ENCODE measurements at places on chromosomes 2 and 18.

- DNase-seq = no peak
Observed at GRCh38 chr18:666177-666576, 8.7 kb downstream of the TYMS start.

GRCh38 chr18:11320986-11321385, 171.6 kb upstream of the PIEZO2 start:
- DNase-seq = no peak

- no peak for DNase-seq
Observed at GRCh38 chr2:14219306-14219705, 413.2 kb upstream of the LRATD1 start.

- no peak for DNase-seq
Observed at GRCh38 chr2:74939919-74940812, 18.3 kb upstream of the POLE4 start.

All from GM18507 (cell line).